ENCODE measurements at places on chromosomes 2 and 18.

DNA sequence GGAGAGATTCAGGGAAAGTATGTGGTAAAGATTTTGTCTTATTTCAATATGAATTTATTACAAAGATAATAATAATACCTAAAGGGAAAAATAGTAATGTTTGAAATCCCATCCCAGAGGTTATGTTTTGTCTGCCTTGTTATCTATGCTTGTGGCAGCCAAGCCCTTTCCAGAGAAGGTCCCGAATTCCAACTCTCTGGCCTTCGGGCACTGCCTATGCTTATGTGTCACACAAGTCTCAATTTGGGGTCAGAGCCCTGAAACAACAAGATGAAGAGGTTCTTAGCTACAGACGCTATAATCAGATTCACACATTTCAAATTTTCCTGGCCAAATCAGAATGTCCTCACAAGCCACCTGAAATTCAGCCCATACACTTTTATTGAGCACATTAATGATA, 59.9 kb downstream of the DNER start:
- DNase-seq = no peak

DNA sequence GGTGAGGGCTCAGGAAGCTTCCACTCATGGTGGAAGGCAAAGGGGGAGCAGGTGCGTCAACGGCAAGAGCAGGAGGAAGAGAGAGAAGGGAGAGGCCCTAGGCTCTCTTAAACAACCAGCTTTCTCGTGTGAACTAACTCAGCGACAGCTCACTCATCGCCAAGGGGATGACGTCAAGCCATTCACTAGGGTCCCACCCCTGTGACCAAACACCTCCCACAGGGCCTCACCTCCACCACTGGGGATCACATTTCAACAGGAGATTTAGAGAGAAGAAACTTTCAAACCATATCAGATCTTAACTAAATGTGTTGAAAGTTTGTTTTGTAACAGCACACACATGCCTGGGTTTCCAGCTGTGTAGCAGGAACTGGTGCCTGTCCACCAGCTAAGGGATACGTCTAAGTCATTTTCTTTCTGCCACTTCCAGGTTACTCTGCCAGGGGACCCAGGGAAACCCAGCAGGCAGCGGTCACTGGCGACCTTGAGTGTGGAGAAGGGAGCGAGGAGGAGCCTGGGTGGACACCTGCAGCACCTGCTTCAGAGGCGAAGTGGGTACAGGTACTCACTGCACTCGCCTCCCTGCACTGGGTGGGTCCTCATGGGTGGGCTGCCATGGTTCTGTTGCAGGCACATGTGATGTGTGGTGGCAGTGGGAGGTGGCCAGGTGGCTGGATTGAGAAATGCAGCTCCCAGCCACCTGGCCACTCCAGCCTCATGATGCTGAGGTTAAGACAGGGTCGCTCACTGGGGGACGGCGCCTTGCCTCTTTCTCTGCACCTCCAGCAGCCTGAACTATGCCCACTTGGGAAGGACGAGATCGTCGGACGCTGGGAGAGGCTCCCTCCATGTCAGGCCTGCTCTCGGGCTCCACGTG, 8.4 kb upstream of the GPC1 start:
- DNase-seq = no peak

- DNase-seq = no peak
Measured at GRCh38 chr2:156765450-156765849, 329.3 kb downstream of the GPD2 start.

- no peak for DNase-seq
Measured at GRCh38 chr2:19611491-19612332, 253.3 kb upstream of the OSR1 start.

DNA sequence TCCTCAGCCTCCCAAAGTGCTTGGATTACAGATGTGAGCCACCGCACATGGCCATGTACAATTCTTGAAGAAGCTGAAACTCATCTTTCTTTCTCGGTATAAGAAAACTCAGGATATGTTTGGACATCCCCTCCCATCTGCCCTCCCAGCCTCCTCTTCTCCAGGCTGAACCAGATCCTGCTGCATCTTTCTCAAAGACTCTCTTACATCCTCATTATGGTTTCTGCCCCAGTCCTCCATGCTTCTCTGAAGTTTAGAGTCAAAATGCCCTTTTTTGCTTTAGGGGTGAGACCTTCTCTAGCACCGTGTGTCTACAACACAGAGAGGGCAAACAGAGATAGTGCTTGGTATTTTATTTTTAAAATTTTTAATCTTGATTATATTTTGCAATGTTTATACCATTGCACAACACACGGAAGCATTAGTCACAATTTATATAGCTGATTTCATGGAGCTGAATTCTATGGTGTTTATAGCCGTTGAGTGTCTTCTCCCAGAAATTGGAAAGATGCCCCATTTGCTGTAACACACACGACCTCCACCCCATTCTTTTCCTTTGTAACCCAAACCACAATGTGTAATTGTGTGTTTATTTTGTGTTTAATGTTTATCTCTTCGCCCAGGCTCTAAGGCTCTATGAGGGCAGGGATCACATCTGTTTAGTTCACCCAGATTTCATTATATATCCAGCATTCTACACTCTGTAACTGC, 206.0 kb upstream of the TNP1 start:
- DNase-seq = no peak

DNA sequence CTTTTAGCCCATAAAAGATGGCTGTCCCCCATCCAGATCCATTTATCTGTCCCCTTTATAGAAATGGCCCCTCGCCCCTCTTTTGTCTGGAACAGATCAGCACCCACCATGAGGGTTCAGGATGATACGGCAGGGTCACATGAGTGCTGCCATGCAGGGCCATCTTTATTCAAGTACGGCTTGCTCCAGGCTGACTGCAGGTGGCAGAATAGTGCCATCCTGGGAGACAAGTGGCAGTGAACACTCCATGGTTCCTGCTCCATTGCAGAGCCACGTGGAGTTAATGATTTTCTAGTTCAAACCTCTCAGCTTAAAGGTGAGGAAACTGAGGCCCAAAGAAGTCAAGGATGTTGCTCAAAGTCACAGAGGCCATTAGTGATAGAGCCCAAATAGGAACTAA, 180.6 kb downstream of the CLIP4 start:
- DNase-seq = no peak

GRCh38 chr18:41724195-41724594, 230.8 kb upstream of the PIK3C3 start:
- no peak for DNase-seq

- no peak for DNase-seq
Measured at GRCh38 chr2:189425676-189426075, 15.6 kb upstream of the WDR75 start.

GRCh38 chr2:200306196-200306930, at the start of gene SPATS2L:
TSS of gene SPATS2L (plus strand) at chr2:200306693. CDS start at chr2:200389245, 82,552 bp downstream.
- DNase-seq = peak; percentile 35

- no peak for DNase-seq
Measured at GRCh38 chr18:33583901-33584300, 5.9 kb downstream of the ASXL3 start.

All from stimulated activated CD8-positive, alpha-beta memory T cell treated with anti-CD3 and anti-CD28 coated beads, Interleukin-7, amount 100 ng/mL, for 4 hours (primary cell).